ENCODE measurements at places on chromosomes 4 and X.
A peak's percentile ranks its signal among the peaks of the same experiment; 100 is the strongest.

GRCh38 chr4:125626946-125627345 lies 312.2 kb downstream of the FAT4 start:
- no peak for DNase-seq

- peak; percentile 80 for DNase-seq
These were observed at the start of gene CPE for GRCh38 chr4:165378745-165379677. Gene CPE (plus strand): TSS chr4:165379008. CDS start chr4:165379222, 214 bp downstream.

DNA sequence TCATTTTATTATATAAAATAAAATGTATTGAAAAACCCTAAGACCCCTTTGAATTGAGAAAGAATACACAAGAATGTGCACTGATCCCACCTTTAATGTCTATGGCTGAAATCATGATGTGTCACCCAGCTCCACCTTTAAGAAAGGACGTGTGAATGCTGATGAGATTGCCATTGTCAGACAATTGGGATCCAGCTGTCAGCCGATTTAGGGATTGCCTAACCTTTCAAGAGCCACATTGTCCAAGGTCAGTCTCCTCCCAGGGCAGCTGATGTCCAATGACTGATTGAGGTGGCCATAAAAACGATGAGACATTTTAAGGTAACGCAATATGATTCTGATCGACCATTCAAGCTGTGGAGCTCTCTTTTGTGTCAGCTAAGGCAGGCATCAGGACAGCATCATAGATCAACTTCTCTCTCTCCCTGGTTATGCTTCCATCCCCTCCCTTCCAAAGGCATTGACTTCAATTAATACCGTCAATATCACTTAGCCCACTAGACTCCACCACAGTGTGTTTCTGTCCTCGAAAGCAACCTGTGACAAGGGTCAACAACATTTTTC lies 1676.4 kb downstream of the PCDH7 start:
- DNase-seq: no peak

GRCh38 chr4:33772582-33772981 lies 2471.7 kb downstream of the ARAP2 start:
- DNase-seq: no peak

GRCh38 chrX:13808865-13809264 lies 8.0 kb downstream of the GPM6B start:
- no peak for DNase-seq

- DNase-seq: peak; percentile 75
These were observed 989 bp downstream of the N4BP2 start for GRCh38 chr4:40057586-40058091.

DNA sequence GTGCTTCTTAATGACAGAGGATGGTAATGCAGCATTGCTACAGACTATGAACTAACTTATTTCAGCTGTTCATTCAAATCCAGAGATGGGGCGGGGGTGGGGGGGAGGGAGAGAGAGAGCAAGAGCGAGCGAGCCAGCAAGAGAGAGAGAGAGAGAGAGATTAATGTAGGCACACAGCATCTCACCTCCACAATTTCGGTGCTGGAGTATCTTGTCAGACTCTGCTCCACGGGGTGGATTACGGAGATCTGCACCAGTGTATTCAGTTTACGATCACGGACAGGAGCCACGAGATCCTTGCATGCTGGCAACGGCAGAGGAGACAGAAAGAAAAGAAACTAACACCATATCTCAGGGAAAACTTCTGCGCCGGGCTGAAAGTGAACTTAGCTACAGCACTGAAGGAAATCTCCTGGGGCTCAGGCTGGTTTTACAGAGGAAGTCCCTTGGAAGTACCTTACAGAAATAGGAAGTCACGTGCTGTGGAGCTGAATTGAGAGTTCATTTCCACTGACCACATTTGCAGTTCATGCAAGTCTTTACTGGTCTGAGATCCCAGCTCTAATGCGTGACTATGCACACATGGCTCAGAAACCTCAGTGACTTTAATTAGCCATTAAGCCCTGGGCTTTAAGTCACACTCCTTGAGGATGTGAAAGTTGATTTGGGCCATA lies 440.9 kb downstream of the INPP4B start:
- DNase-seq: peak; percentile 70

- DNase-seq: no peak
These were observed 226.4 kb downstream of the MAGEB5 start for GRCh38 chrX:26442340-26442739.

DNA sequence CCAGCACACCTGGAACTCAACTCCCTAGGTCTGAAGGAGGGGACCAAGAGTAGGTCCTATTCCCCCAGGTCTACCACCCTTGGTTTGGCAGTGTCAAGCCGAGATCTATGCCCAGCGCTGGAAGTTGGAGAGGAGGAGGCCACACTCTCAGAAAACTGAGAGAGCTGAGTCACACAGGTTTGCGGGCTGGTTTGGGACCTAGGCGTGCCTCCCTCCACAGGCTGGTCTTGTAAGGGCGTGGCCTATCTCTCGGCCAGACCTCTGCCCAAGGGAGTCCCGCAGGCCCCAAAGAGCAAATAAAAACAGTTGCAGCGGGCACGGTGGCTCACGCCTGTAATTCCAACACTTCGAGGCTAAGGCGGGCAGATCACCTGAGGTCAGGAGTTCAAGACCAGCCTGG lies 52.9 kb upstream of the INTU start:
- DNase-seq: no peak

GRCh38 chr4:123300222-123301039 lies 96.2 kb upstream of the SPRY1 start:
- no peak for DNase-seq

DNA sequence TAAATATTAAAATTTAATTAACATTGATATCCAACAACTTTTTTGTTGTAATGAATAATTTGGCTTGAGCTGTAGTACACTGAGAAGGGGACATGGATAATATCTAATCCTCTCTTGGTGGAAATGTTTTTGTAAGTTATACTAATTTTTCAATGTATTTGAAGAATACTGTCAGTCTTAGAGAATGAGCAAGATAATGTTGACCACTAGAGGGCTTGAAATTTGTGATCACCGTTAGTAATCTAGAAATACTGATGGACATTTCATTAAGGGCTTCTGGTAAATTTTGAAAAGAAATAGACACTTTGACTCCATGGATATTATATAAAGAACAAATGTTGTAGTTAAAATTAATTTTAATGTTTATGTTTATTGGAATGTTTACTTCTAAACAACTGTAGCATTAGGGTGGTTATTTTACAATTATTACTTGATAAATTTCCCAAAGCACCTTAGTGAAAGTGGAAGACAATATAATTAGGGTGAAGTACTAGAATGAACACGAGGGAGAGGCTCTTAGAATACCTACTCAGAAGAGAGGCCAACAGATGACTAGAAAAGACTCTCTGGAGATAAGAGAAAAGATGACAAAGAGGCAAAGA lies 20.0 kb upstream of the CAMK2D start:
- DNase-seq: no peak

DNA sequence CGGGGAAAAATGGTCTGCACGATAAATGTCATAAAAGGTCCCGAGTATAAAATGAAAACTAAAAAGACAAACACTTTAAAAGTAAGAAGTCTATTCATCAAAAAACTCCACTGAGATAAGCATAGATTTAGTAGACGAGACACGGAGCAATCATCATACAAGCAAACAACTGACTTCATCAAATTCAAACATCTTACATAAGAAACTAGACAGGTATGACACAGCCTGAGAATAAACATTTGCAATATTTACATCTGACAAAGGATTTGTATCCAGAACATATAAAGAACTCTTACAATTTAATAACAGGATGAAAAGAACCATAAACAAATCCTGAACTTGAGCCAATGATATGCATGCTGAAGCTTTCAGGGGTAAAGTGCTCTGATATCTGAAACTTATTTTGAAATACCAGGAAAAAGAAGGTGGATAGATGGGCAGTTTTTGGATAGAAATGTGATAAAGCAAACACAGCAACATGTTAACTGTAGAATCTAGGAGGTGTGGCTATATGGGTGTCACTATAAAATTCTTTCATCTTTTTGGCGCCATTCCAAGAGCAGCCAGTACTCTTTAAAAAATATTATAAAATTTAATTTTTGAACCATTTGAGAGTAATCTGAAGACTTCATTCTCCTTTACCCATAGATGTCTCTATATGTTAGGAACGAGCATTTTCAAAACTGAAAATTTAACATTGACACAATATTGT lies 12.0 kb downstream of the MPP1 start:
- no peak for DNase-seq

- no peak for DNase-seq
These were observed 73.0 kb downstream of the TMEM165 start for GRCh38 chr4:55468724-55469123.

GRCh38 chr4:75878246-75878756 lies 24.0 kb downstream of the PPEF2 start:
- DNase-seq: no peak

- DNase-seq: no peak
These were observed 21.4 kb upstream of the SCRG1 start for GRCh38 chr4:173420324-173420752.

- no peak for DNase-seq
These were observed 24.9 kb downstream of the PCDH7 start for GRCh38 chr4:30744957-30745640.
